ENCODE measurements at places on chromosomes 13 and 19.

GRCh38 chr19:29806098-29806866 is 5.5 kb upstream of the CCNE1 start:
- DNase-seq = peak; percentile 22
- no peak overlapping the region for H3K27ac ChIP-seq
- H3K4me1 ChIP-seq = no peaks in the 10 kb centered on the region
- no peaks in the 10 kb centered on the region for H3K36me3 ChIP-seq

GRCh38 chr13:70817576-70817975 is 709.3 kb upstream of the KLHL1 start:
- no peak overlapping the region for H3K4me3 ChIP-seq
- H3K36me3 ChIP-seq = no peaks in the 10 kb centered on the region
- H3K27me3 ChIP-seq = no peaks in the 10 kb centered on the region
- H3K27ac ChIP-seq = no peak overlapping the region
- H3K4me1 ChIP-seq = no peaks in the 10 kb centered on the region

DNA sequence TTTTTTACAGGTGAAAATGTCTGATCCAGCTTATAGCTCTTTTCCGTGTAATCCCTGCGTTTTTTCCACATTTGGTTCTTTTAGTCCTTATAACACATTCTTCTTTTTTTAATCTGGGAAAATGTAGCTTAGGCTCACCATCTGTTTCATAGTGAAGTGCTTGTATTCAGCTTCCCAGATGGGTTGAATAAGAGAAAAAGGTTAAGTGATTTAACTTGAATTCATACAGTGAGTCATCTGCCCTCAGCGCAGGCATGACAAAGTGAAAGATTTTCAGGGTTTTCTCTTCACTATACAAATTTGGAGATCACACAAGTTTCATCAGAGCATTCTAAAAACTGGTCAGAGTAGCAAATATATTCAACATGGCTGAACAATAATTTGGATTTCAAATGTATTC is 224.8 kb downstream of the SPRY2 start:
- H3K27ac ChIP-seq = no peak overlapping the region
- no peak overlapping the region for H3K4me3 ChIP-seq
- H3K4me1 ChIP-seq = no peaks in the 10 kb centered on the region
- H3K36me3 ChIP-seq = no peaks in the 10 kb centered on the region

GRCh38 chr19:7287722-7288121 is 6.5 kb downstream of the INSR start:
- 0 out of 2 replicates have a peak, but pooled peaks cover 2% of the 10 kb centered on the region for H3K4me1 ChIP-seq
- no peak overlapping the region for H3K27ac ChIP-seq
- H3K4me3 ChIP-seq = no peak overlapping the region
- no peaks in the 10 kb centered on the region for H3K27me3 ChIP-seq

DNA sequence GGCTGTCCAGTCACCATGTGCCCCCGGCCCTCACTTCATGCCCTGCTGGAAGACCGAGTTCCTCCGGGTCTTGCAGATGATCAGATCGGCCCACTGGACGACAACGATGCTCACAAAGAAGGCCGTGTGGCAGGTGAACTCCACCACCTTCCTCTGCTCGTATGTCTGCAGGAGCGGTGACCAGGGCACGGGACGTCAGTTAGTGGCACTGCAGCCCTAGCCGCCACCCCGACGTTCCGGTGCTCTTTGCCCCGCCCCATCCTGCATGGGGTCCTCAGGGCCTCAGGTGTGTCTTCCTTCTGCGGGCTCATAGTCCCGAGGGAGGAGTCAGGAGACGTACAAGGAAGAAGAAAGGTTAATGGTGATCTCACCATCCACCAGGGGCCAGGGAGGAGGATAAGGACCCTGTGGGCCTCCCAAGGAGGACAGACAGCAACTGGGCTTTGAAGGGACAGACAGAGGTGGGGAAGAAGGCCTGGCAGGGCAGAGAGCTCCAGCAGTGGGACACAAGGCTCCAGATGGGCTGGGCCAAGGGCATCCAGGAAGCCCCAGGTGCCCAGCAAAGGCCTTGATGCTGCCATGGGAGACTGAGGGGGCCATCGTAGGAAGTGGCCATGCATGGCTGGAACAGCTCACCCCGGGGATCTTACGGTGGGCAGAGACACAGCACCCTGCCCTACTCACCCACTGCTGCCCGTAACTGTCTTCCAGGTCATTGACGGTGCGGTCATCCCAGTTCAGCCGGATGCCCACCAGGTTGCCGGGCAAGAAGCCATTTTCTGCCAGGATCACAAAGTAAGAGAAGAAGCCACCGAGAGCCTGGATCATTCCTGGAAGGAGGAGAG is 9.9 kb upstream of the RABAC1 start:
- H3K27ac ChIP-seq = no peak overlapping the region
- no peaks in the 10 kb centered on the region for H3K27me3 ChIP-seq
- no peaks in the 10 kb centered on the region for H3K4me1 ChIP-seq
- no peak overlapping the region for H3K4me3 ChIP-seq
- peaks cover 6% of the 10 kb centered on the region for H3K36me3 ChIP-seq

DNA sequence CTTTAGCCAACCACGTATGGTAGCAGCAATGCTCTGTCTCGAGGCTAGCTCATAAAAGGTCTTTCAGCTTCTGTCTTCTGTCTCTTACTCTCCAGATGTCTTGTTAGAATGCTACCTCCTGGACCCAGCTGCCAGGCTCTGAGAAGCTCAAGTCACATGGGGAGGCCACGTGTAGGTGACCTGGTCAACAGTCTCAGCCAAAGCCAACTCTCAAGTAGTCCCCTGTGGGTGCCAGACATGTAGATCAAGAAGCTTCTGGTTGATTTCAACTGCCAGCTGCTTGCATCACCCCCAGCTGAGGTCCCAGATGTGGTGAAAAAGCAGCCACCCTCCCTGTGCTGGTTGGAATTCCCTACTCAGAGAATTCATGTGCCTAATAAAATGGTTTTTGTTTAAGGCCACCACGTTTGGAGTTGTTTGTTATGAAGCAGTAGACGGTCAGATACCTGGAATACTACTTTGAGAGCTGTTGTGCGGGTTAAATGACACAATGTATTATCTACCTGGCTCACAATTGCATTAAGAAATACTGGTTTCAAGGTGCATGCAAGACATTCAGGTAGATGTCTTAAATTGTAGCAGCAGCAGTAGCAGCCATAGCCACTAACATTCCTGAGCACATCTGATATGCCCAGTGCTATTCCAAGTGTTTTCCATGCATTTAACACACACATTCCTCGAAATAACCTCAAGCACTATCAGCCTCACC is 131.0 kb upstream of the RFC3 start:
- no peak overlapping the region for H3K4me3 ChIP-seq
- H3K4me1 ChIP-seq = no peaks in the 10 kb centered on the region
- no peak for DNase-seq
- no peaks in the 10 kb centered on the region for H3K36me3 ChIP-seq
- no peaks in the 10 kb centered on the region for H3K27me3 ChIP-seq

DNA sequence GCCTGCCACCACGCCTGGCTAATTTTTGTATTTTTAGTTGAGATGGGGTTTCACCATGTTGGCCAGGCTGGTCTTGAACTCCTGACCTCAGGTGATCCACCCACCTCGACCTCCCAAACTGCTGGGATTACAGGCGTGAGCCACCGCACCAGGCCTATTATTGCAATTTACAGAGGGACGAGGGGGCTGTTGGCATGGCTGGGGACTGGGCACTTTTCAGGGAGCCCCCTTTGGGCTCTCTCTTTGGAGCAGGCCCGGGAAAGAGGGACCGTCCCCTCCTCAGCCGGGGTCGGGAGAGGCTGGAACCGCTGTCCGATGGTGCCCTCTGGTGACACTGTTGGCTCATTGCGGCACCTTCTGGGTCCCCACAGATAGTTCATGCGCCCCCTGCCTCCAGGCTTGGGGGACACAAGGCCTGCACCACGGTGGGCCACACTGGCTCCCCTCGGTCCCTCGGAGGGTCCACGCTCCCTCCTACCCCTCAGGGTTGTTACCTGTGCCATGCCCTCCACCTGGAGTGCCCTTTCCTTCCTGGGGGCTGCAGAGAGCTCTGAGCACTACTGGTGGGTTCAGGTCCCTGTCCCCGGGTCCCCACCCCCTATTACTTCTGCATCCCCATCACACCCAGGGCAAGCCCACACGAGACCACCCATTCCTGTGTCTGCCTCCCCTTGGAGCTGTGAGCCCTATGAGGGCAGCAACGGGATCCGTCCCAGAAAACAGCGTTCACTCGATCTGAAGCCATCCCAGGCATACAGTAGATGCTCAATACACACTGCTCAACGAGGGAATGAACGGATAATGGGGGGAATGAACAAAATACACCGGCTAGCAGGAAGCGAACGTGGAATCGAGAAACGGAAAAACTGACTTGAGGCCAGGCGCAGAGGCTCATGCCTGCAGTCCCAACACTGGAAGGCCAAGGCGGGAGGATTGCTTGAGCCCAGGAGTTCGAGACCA is 12.5 kb downstream of the FEM1A start:
- no peak overlapping the region for H3K27ac ChIP-seq
- no peaks in the 10 kb centered on the region for H3K36me3 ChIP-seq
- DNase-seq = peak; percentile 54
- no peak overlapping the region for H3K4me3 ChIP-seq

GRCh38 chr13:98022210-98022609 is 68.7 kb downstream of the IPO5 start:
- peaks cover 14% of the 10 kb centered on the region for H3K36me3 ChIP-seq
- no peak for DNase-seq
- H3K27ac ChIP-seq = no peak overlapping the region
- no peak overlapping the region for H3K4me3 ChIP-seq
- H3K4me1 ChIP-seq = peaks cover 2% of the 10 kb centered on the region

DNA sequence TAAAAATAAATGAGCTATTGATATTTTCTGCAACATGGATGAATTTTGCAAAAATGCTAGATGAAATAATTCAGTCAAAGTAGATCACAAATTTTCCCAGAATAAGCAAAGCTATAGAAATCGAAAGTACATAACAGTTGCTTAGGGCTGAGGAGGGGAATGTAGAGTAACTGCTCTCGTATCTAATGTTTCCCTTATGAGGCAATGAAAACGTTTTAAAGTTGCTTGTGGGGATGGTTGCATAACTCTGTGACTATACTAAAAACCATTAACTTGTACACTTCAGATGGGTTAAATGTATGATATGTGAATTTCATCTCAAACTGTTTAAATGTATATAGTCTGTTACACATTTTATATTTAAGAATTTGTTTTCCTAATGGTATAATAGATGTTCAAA is 231.7 kb downstream of the GGACT start:
- no peaks in the 10 kb centered on the region for H3K36me3 ChIP-seq
- H3K4me3 ChIP-seq = no peak overlapping the region
- H3K27me3 ChIP-seq = no peaks in the 10 kb centered on the region

DNA sequence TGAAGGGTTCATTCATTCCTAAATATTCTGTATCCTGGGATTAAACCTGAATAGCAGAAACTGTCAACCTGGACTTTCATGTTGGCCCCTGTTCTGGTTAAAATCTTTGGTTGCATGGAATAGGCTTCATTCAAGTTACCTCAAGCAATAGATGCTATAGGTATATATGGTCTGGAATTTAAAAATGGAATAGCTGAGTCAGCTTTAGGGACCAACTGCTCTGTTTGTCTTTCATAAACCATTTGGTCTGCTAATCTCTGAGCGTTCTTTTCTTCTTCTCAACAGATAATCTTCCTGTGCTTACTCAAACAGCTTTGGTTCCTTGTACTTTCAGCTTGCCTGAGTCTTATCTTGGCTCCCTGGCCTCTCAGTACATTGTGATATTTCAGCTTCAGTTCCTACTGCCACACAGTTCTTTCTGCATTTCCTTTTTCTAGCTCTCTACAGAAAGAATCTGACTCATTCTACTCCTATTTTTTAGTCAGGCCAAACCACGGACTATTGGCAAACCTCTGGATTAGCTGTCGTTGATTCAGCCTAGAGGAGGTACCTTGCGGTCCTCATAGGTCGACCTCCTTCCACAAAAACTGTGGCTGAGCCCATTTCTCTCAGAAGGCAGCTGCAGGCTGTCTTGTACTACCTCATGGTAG is 35.9 kb upstream of the MAB21L1 start:
- no peak for DNase-seq
- no peaks in the 10 kb centered on the region for H3K4me1 ChIP-seq

GRCh38 chr13:75371203-75371602 is 110.8 kb downstream of the TBC1D4 start:
- H3K36me3 ChIP-seq = no peaks in the 10 kb centered on the region
- no peak for DNase-seq
- H3K4me3 ChIP-seq = no peak overlapping the region
- H3K27me3 ChIP-seq = no peaks in the 10 kb centered on the region
- no peak overlapping the region for H3K27ac ChIP-seq

DNA sequence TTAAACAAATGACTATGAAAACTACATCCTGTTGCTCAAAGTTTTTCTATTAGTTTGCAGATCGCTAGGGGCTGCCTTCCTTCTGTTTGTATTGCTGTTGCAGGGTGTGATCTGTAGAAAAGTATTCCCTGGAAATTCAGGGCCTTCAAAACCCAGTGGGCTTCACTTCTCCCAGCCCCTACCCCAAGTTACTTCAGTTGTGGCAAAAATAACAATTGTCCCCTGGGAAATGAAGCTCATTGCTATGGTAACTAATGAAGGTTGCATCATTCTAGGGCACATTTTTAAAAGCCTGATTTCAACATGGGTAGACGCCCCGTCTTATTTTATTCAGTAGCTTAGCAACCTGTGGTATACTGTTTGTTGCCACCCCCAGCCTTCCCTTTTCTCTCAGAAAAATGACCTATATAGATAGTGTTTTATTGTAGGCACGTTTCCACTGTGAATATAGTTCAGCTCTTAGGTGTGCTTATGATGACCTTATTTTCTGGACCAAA is 60.9 kb downstream of the WDFY2 start:
- H3K4me1 ChIP-seq = peaks cover 11% of the 10 kb centered on the region
- no peak overlapping the region for H3K4me3 ChIP-seq
- no peak for DNase-seq
- H3K27me3 ChIP-seq = no peaks in the 10 kb centered on the region
- no peak overlapping the region for H3K27ac ChIP-seq

- H3K27me3 ChIP-seq = 0 out of 2 replicates have a peak, but pooled peaks cover 2% of the 10 kb centered on the region
- H3K4me3 ChIP-seq = no peak overlapping the region
- DNase-seq = no peak
- H3K4me1 ChIP-seq = peaks cover 5% of the 10 kb centered on the region
- H3K36me3 ChIP-seq = no peaks in the 10 kb centered on the region
Observed at GRCh38 chr19:21604351-21604926, 99.0 kb downstream of the ZNF429 start.

GRCh38 chr19:2083174-2083854 is 12.8 kb downstream of the MOB3A start:
- H3K4me1 ChIP-seq = no peaks in the 10 kb centered on the region
- H3K4me3 ChIP-seq = no peak overlapping the region
- H3K27ac ChIP-seq = no peak overlapping the region

GRCh38 chr19:1076951-1077350 is 10.0 kb downstream of the ARHGAP45 start:
- H3K36me3 ChIP-seq = peaks cover 18% of the 10 kb centered on the region
- no peak overlapping the region for H3K4me3 ChIP-seq
- no peak for DNase-seq
- no peak overlapping the region for H3K27ac ChIP-seq

DNA sequence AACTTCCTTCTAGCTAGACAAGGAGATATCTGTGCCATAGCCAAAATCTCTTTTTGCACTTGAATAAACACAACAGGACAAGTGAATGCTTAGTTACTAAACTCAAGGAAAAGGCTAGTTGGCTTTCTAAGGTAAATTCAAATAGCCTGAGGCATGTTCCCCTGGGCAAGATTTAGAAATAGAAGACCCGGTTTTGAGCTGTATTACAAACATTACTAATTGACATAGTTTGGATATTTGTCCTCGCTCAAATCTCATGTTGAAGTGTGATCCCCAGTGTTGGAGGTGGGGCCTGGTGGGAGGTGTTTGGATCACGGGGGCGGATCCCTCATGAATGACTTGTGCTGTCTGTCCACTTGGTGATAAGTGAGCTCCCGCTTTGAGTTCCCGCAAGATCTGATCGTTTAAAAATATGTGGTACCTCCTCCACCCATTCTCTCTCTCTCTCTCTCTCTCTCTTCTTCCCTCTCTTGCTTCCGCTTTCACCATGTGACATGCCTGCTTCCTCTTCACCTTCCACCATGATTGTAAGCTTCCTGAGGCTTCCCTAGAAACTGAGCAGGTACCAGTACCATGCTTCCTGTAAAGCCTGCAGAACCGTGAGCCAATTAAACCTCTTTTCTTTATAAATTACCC is 3.9 kb upstream of the KBTBD6 start:
- no peaks in the 10 kb centered on the region for H3K36me3 ChIP-seq
- no peak overlapping the region for H3K4me3 ChIP-seq
